ENCODE measurements at places on chromosomes 16 and 17.

DNA sequence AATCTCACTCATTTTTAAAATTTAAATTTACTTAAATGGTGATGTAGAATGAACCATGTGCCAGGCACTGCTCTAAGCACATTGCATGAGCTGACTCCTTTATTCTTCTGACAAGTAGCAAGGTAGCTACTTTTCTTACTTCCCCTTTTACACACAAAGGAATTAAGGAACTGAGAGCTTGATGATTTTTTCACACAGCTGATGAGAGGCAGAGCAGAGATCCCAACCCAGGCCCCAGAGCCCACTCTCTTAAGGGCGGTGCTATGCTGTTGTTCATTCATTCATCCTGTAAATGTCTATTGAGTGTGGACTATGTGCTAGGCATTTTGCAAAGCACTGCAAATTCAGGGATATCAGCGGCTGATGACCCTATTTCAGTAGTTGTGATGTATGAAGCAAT lies 17.9 kb downstream of the SEC14L5 start:
- H3K36me3 ChIP-seq: no peaks in the 10 kb centered on the region
- H3K4me1 ChIP-seq: no peaks in the 10 kb centered on the region
- no peak overlapping the region for H3K27ac ChIP-seq

GRCh38 chr17:70276906-70277305 lies 107.6 kb downstream of the KCNJ2 start:
- no peak for DNase-seq
- H3K4me1 ChIP-seq: no peaks in the 10 kb centered on the region
- H3K27ac ChIP-seq: no peak overlapping the region
- H3K27me3 ChIP-seq: no peaks in the 10 kb centered on the region

GRCh38 chr17:6641247-6641863 lies 495 bp downstream of the TXNDC17 start:
- H3K4me3 ChIP-seq: peak overlapping the region; percentile 67
- peaks cover 30% of the 10 kb centered on the region for H3K36me3 ChIP-seq
- H3K4me1 ChIP-seq: peaks cover 49% of the 10 kb centered on the region
- H3K27me3 ChIP-seq: no peaks in the 10 kb centered on the region

- DNase-seq: no peak
- no peaks in the 10 kb centered on the region for H3K36me3 ChIP-seq
- H3K4me1 ChIP-seq: no peaks in the 10 kb centered on the region
Observed at GRCh38 chr17:74512036-74512435, 19.2 kb downstream of the CD300LB start.

- peaks cover 13% of the 10 kb centered on the region for H3K36me3 ChIP-seq
- no peak overlapping the region for H3K27ac ChIP-seq
- no peaks in the 10 kb centered on the region for H3K27me3 ChIP-seq
- peaks cover 46% of the 10 kb centered on the region for H3K4me1 ChIP-seq
Observed at GRCh38 chr16:70434484-70435260, 4.2 kb downstream of the ST3GAL2 start.

GRCh38 chr17:81821603-81822311 lies 11.3 kb downstream of the MCRIP1 start:
- H3K4me3 ChIP-seq: no peak overlapping the region
- H3K27me3 ChIP-seq: no peaks in the 10 kb centered on the region
- peaks cover 20% of the 10 kb centered on the region for H3K4me1 ChIP-seq
- peaks cover 20% of the 10 kb centered on the region for H3K36me3 ChIP-seq

DNA sequence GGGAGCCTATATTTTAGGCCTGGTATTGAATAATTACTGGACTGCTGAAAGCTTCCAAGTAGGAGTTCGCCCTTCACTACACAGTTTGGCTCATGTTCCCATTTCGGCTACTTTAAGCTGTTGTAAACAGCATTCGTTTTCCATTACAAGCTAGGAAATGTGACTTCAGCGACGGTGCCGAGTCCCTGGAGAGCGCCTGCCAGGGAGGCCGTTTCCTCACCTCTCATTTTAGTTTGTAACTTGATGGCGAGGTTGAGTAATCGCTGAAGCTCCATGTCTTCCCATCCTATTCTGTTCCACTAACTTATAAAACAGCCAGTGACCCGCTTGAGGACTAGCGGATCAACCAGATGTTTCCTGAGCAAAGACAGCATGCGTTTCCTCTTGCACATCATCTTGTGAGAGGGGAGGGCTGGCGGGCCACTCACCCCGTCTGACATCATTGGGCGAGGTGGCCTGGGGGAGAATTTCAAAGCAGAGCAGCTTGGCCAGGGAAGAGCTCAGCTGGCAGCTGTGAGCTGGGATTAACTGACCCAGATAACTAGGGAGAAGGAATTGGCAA lies 32.9 kb downstream of the PCTP start:
- no peaks in the 10 kb centered on the region for H3K27me3 ChIP-seq
- no peak overlapping the region for H3K4me3 ChIP-seq
- H3K36me3 ChIP-seq: no peaks in the 10 kb centered on the region
- no peak for DNase-seq
- H3K27ac ChIP-seq: no peak overlapping the region
- H3K4me1 ChIP-seq: no peaks in the 10 kb centered on the region
